Panc1 (cell line): ENCODE measurements at places on chromosomes 1 and 21.
A peak's percentile ranks its signal among the peaks of the same experiment; 100 is the strongest.

DNA sequence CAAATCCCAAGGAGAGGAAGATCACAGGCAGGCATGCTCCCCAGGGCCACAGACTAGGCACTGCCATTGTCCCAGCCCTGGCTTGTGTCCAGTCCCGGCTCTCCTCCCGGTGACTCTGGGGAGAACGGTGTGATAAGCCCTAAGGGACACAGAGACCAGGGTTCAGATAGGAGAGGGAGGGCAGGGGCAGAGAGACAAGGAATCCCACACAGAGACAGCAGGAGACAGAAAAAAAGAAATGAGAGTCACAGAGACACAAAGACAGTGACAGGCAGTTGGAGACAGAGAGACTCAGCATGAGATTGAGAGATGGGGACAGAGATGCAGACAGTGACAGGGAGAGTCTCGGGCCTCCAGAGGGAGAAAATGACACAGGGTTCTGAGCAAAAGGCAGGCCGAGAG lies 361 bp downstream of the INSRR start:
- no peak for DNase-seq

DNA sequence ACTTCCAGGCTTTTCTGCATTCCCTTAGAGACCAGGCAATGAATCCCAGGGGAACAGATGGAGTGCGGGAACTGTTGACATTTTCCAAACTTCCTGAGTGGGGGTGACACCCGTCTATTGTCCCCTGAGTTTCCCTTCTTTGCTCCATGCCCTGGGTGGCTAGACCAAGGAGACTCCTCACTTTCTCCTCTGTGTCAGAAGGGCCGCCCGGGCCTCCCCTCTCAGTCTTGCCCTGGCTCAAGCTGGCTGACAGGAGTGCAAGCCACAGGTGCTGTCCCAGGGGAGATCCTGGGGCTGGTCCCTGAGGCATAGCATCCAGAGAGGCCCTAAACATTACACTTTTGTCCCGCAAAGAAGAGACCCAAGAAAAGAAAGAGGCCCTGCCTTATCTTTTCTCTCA lies 62.8 kb downstream of the DDX20 start:
- no peak for DNase-seq

DNA sequence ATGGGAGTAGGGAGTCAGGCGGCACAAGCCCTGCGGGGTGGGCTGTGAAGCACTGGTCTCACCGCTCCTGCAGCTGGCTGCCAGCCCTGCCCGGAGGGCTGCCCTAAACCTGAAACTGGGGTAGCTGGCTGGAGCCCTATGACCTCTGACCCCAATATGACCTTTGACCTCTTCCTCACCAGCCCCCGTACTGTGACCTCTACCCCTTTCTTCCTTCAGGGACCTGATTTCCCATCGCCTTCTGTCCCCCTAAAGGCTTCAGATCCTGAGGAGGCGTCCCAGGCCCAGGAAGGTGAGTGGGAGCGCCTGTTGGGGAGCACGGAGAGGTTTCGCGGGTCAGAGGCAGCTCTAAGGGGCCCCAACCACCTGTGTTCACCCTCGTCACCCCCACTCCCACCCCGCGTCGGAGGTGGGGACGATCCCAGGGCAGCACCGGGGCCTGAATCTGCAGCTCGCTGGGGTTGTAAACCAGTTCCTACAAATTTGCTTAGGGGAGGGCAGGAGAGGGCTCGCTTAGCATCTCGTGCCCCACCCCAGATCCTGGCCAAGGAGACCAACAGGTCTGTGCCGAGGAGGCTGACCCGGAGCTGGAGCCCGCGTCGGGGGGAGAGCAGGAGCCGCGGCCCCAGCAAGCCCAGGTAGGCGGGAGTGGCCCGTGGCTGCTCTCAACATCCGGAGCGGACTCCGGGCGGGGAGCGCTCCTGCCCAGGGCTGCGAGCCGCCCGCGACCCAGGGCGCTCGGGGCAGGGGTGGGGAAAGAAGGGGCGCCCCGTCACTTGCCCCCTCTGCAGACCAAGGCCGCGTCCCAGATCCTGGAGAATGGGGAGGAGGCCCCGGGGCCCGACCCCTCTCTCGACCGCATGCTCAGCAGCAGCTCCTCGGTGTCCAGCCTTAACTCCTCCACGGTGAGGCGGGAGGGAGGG lies 7.3 kb downstream of the SYTL1 start:
- DNase-seq, result no peak

DNA sequence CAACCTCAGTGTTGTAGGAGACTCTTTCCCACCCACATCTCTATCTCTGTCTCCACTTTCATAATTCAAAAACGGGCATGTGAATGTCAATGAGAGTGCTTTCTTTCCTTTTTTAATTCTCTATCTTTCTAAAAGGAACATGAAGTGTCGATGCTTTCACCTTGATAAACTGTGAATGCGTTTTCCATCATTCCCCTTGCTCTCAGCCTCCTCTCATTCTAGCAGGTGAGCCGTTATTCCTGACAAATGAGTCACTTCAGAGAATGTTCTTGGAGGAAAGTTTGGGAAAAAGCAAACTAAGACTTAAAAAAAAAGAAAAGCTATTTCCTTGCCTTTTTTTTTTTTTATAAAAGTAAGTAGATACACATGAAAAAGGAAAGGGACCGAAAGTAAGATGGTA lies 226.0 kb upstream of the C1orf87 start:
- no peak for DNase-seq

GRCh38 chr1:153395136-153395685 lies 4.3 kb upstream of the S100A8 start:
- no peak for DNase-seq

DNA sequence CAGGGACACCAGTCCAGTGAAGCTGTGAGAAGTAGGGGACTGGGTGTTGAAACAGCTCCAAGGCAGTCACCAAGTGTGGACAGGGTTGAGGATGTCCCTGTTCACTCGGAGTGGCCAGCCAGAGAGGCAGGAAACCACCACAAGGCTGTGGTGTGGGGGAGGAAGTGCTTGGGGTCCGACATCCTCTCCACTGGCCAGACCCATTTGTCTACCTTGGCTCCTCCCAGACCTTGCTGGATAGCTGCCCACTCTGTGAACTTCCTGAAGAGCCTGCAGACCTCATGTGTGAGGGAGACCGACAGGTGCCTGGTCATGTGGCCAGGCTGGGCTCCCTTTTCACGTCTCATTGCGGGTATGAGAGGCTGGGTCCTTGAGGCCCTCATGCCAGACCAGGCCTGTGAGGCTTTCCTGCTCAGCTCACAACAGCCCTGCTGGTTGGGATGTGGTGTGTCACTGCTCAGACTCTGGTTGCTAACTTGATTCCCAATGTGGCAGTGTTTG lies 21.8 kb downstream of the CYP4B1 start:
- no peak for DNase-seq

- DNase-seq, result peak; percentile 39
Observed at GRCh38 chr1:158087320-158087927, 93.3 kb upstream of the CD1D start.

DNA sequence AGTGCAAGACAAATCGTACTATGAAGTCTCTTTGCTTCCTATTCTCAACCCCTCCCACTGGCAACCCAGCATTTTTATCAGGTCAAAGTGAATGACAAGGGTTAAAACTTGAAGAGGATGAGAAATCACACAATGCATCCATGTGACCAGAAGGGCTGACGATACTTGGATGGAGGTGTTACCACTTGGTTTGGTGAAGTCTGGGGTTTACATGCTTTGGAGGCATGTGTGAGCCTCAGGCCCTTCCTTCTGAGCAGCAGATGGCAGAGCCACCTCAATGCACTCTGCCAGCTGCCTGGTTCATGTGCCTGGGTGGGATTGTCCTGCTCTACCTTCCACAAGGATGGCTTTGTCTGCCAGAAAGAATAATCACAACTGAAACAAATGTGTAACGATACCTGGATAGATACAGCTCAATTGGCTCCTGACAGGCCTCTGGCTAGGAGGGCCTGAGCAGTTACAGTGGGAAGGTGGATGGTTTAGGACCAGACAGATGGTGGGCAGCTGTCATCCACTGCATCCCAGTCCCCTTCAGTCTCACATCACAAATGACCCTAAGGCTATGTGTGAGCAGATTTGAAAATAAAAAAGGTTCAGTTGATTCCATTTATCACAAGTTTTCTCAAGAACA lies 51.5 kb upstream of the CNIH3 start:
- DNase-seq, result no peak

GRCh38 chr1:93964096-93964776 lies 55.0 kb upstream of the GCLM start:
- no peak for DNase-seq

- no peak for DNase-seq
Observed at GRCh38 chr1:87963556-87963955, 634.9 kb downstream of the LMO4 start.

GRCh38 chr21:40845441-40845995 lies 1.4 kb downstream of the DSCAM start:
- DNase-seq, result no peak

DNA sequence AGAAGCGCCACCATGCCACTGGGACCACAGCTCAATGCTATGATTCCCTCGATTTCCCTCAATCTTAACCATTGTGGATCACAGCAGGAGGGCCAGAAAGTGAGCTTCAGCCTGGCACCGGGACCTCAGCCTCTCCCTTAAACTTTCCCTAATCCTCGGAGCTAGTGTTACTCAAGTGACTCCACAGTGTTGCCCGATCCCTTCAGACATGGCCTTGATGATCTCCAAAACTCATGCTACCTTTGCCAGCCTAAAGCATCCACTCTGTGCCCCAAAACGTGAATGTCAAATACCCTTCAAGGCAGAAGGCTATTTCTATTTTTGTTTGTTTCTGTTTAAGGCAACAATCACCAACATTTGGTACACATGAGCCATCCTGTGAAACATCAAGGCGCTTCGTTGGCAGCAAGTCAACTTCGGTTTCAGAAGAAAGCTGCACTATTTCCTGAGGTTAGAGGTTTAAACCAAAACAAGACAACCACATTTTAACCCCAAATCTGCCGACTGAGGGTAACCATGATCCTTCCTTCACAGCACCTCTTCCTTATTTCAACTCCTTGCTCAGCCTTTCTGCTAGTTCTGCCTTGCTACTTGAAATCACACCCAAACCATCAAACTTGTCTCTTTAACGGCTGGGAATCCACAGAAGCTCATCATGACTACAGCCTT lies 94.4 kb upstream of the KRTAP19-8 start:
- no peak for DNase-seq

DNA sequence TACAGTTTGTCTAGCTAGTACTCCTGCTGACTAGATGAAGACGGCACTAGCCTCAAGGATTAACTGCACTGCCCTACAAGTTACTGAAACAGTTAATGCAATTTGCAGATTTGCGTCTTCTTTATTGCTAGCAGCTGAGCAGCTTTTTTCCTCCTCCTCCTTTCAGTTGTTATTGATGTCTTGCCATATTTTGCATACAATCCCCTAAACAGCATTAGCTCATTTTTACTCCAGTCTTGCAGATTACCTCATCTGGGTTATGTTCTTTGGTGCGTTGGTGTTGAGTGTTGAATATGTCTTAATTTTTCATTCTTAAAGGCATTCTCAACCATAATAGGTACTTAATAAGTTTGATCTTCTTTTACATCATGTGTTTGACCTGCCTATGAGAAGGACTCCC lies 363.4 kb upstream of the LYPLAL1 start:
- no peak for DNase-seq

DNA sequence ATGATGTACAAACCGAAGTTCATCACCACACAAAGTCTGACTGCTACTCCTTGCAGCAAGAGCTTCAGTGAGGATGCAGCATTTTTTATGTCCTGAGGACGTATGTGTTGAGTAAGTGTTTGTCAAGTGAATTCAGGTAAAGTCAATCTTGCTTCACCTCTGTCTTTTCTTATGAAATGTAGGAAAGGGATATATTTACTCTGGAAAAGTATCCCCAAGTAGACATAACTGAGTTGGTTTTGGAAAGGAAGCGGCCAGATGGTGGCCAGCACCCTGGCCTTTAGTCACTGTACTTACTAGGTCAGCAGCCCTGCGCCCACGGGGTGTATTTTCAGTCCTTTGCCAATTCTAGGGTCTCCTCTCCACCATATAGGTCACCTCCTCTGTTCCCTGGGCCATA lies 75.2 kb downstream of the SUSD4 start:
- DNase-seq, result no peak

DNA sequence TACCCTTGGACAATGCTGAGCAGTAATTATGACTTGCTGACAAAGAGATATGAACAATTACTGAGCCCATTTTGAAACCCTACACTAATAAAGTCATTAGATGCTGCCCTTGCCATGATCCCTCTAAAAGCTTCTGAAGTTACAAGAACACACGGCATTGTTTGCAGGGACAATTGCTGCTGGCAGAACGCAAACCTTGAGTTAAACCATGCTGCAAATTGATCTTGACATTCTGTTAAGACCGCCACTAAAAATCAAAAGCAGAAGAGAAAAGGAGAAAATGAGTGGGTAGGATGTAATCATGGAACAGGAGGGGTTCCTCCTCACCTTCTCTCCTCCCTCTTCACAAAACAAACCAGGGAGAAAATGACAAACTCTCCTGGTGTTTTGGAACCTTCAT lies 136.2 kb upstream of the DMRTA2 start:
- DNase-seq, result no peak

- no peak for DNase-seq
Observed at GRCh38 chr1:27760426-27760825, 12.6 kb upstream of the STX12 start.
